ENCODE measurements at places on chromosomes 13 and 19.

GRCh38 chr13:38624822-38625221 is 62.1 kb upstream of the FREM2 start:
- no peak for DNase-seq

DNA sequence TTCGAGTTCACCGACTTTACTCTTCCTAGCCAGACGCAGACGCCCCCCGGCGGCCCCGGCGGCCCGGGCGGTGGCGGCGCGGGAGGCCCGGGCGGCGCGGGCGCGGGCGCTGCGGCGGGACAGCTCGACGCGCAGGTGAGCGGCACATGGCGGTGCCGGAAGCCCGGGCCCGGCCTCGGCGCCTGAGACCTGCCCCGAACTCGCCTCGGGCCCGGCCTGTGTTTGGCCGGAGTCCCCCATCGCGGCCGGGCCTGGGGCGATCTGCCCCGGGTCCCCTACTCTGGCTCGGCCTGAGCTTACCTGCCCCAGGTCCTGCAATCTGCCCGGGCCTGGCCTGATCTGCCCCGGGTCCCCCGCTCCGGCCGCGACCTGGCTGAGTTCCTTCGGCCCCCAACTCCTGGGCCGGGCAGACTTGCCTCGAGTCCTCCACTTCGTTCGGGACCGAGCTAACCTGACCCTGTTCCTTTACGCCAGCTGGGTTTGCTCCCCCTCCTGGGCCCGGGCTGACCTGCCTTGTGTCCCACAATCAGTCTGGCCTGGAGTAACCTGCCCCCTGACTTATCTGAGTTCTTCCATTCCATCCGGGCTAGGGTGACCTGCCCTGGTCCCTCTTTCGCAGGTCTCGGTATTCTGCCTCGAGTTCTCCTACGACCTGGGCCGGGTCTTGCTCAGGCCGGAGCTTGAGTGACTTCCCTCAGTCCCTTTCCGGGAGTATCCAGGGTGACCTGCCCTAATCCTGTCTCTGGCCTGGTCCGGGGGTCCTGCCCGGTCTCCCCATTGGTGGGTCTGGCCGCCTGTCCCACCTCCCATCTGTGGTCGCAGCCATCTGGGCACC is 764 bp downstream of the UPF1 start:
- no peak for DNase-seq

DNA sequence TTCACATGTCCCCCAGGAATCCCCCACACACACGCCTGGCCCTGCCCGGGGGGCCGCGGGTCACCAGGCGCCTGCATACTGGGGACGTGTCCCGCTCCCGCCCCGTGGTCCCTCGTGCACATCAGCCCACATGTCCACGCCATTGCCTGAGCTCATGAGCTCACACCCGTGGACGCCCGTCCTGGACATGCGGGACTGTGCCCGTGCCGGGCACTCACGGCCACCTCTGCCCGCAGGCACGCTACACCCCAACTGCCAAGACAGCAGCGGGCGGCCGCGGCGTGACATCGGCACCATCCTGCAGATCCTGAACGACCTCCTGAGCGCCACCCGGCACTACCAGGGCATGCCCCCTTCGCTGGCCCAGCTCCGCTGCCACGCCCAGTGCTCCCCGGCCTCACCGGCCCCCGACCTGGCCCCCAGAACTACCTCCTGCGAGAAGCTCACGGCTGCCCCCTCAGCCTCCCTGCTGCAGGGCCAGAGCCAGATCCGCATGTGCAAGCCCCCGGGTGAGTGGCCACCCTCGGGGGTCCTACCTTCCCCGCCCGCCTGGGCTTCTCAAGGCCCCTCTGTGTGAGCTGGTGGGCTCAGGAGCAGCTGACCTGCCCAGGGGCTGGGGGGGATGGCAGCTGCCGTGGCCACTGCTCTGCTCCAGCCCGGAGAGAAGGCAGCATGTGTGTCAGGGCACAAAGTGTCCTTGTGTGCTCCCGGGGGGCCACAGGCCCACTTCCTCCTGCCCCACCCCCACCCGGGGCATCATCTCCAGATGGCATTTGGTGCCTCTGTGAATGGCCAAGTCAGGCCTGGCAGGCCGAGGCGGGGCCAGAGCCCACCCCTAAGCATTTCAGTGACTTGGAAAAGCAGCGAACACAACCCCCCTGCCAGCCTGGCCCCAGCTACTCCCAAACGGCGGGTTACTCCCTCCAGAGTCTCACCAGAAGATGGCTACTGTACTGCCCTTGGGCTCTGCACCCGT is 7.1 kb downstream of the MIDN start:
- no peak for DNase-seq

DNA sequence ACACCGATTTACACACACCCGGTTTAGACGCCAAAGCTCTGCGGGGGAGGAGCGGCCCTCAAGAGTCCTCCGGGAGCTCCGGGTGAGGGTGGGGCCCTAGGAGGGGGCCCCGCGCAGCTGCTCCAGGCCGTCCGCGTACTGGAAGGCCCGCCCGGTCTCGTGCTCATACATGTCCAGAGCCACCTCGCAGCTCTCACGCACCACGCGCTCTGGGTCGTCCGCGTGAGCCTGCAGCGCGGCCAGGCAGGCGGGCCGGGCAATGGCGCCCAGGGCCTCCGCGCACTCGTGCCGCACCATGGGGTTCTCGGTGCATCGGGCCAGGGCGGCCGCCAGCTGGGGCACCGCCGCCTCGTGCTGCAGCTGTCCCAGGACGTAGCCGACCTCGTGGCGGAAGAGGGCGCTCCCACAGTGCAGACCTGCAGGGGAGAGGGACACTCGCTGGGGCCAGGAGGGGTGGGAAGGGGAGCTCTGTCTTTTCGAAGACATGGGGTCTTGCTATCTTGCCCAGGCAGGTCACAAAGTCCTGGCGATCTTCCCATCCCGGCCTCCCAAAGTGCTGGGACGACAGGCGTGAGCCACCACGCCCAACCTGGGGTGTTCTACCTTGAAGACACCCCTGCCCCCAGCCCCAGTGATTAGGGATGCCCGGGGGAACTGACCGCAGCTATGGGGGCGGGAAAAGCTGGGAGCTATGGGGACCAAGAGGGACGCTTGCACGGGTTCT is 8.3 kb upstream of the SMIM44 start:
- no peak for DNase-seq

GRCh38 chr13:63438951-63439350 is 2023.3 kb upstream of the PCDH20 start:
- DNase-seq, result no peak

DNA sequence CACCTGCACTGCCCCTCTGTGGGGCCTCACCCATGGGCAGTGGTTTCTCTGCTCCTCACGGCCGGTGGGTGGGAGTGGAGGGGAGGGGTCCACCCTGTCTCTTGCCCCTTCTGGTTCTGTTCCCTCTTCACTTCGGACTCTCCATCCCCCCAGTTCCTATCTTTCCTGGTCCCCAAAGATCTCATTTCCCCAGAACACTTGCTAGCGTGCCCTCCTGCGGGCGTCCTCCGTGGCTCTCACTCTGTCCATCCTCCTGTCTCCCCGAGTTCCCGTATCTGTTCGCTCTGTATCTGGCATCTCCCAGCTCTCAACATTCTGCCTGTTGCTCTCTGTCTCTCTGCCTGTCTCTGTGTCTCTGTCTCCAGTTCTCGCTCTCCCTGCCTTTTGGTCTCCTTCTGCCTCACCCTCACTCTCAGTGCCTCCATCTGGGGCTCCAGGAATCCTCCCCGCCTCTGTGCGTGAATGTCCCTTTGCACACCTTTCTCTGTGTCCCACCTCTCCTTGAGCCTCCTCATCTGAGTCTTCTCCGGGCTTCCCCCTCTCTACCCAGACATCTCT is 363 bp downstream of the SPIB start:
- no peak for DNase-seq

- DNase-seq, result no peak
Measured at GRCh38 chr13:74217811-74218210, 83.6 kb upstream of the KLF12 start.

GRCh38 chr13:84439108-84439507 is 556.8 kb upstream of the SLITRK1 start:
- no peak for DNase-seq
